ENCODE measurements at places on chromosomes 12 and 14.

DNA sequence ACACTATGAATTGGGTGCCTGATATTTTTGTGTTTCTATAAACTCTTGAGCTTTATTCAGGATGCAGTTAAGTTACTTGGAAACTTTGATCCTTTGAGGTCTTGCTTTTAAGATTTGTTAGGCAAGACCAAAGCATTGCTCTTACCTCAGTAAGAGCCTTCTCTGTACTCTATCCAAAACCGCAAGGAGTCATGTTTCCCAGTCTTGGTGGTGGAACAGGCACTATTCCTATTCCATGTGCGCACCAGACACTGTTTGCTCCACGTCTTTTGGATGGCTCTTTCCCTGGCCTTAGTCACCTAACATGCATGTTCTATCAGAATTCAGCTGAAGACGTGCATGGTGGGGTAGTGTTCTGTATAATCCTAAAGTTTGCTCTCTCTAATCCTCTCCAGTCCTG, 23.5 kb downstream of the CSRP2 start:
- DNase-seq, result no peak

GRCh38 chr12:55722948-55723347, 2.8 kb downstream of the RDH5 start:
- no peak for DNase-seq

DNA sequence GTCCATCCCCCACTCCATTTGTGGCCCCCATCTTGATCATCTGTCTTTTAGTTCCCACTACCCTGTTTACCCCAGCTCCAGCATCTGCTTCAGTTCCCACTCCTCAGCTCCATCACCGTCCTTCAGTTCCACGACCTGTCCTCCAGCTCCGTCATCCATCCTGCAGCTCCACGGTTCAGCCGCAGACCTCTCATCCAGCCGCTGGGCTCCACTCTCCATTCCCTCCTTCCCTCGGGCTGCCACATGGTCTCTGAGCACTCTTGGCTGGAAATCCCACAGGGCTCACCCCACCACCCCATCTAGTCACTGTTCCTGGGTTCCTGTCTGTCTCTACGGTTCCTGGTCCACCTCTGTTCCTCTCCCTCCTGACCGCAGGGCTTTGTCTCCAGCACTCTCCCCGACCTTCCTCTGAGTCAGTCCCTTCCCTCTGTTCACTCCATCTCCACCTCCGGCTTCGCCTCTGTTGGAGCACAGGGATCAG, 3.3 kb upstream of the P3H3 start:
- no peak for DNase-seq

- DNase-seq, result peak; percentile 83
Measured at GRCh38 chr14:91177073-91178034, 63.5 kb downstream of the DGLUCY start.

- no peak for DNase-seq
Measured at GRCh38 chr14:69317102-69317755, 57.3 kb downstream of the GALNT16 start.

DNA sequence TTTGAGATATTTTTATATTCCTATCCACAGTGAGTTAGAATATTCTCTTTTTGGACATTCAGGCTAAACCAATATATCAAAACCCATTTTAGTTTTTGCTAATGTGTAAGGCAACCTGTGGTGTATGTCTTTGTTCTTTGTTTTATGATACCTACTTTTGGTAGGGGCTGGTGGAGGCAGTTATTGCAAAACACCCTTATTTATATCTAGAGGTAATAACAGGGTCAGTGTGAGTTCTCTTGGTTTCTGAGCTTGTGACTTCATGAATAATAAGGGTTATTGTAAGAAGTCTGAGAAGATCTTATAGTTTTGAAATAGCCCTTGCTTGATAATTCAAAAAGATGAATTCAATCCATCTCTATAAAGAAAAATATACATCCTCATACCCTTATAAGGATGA, 235.1 kb upstream of the LRIG3 start:
- no peak for DNase-seq

DNA sequence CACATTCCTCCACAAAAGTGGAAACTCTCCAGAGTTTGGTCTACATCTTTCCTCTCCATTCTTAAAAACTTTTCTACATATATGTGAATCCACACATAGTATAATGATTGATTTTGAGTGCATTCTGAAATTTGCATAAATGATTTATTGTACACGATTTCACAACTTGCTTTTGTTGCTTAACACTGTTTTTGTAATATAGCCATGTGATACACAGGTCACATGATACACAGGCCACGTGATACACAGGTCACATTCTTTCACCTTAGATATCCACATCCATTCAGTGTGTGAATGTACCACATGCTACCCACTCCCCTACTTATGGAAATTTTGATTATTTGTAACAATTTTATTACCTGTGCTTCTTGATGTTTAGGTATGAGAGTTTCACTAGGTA, 319.1 kb downstream of the ZFP36L1 start:
- no peak for DNase-seq

GRCh38 chr14:101101456-101102056, 198.0 kb upstream of the RTL1 start:
- no peak for DNase-seq

GRCh38 chr12:123131879-123132402, 18.9 kb downstream of the PITPNM2 start:
- peak; percentile 65 for DNase-seq
